ENCODE measurements at places on chromosomes 6 and 20. TPM values are rescaled to one million over a fixed set of nuclear protein-coding genes. Genes with fewer than 3 reads are reported as not detected.
A peak's percentile ranks its signal among the peaks of the same experiment; 100 is the strongest.

- peak; percentile 19 for DNase-seq
These were observed 71.7 kb downstream of the HIVEP1 start for GRCh38 chr6:12083763-12084162.

- DNase-seq = no peak
These were observed 72.7 kb downstream of the CCDC170 start for GRCh38 chr6:151566557-151566956.

DNA sequence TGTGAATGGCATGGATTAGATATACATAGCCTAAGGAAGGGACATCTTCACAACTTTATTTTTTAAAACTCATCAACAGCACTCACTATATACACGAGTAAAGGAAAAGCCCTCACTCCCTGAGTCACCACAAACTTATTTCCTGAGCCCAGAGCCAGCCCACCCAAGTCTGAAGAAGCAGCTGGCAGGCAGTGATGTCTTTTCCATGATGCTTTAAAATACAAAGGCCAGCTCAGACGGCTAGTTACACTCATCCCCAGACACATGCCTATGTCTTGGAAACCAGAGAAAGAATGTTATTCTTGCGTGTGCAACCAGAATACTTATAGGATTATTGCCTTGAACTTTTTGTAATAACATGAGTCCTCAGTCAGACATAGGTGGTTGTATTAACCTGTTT lies 114.4 kb downstream of the ADGRG6 start:
- peak; percentile 98 for DNase-seq

- no peak for DNase-seq
These were observed 185.5 kb upstream of the RALGAPA2 start for GRCh38 chr20:20897922-20898321.

DNA sequence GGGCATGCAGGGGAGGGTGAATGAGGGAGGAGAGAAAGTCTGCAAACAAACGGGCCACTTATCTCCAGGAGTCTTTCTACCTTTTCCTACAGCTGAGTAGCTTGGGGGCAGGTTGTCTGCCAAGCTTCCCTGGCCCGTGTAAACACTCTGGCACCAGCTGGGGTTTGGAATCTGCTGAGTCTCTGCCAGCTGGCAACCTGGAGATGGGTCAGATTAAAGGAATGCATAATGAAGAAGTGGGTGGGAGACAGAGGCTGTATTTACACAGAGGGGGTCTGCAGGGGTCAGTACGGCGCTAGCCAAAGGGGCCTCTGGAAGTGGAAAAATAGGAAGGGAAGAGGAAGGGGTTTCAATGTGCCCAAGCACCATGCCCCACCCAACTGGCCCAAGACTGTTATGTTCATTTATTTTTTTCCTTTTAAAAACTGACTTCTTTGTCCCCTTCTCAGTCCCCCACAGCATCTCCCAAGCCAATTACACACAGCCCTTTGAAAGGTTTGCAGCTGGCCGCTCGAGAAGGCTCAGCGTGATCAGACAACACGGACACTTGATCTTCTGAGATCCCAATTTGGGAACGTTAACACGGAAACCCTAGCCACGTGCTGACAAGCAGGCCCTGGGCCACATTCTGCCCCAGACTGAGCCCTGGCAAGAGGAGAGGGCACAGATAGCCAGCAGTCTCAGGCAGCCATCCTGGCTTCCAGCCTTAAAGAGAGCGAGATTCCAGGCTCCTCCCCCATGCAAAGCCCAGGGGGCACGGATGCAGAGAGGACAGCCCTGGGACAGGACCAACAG lies 25.2 kb downstream of the TRAM2 start:
- peak; percentile 86 for DNase-seq

- peak; percentile 4 for DNase-seq
These were observed 9.7 kb upstream of the GCNT2 start for GRCh38 chr6:10511477-10511876.

- DNase-seq = no peak
These were observed 3.5 kb downstream of the KIF25 start for GRCh38 chr6:168001029-168001332.

GRCh38 chr6:137744877-137745276 lies 122.2 kb upstream of the TNFAIP3 start:
- DNase-seq = no peak

DNA sequence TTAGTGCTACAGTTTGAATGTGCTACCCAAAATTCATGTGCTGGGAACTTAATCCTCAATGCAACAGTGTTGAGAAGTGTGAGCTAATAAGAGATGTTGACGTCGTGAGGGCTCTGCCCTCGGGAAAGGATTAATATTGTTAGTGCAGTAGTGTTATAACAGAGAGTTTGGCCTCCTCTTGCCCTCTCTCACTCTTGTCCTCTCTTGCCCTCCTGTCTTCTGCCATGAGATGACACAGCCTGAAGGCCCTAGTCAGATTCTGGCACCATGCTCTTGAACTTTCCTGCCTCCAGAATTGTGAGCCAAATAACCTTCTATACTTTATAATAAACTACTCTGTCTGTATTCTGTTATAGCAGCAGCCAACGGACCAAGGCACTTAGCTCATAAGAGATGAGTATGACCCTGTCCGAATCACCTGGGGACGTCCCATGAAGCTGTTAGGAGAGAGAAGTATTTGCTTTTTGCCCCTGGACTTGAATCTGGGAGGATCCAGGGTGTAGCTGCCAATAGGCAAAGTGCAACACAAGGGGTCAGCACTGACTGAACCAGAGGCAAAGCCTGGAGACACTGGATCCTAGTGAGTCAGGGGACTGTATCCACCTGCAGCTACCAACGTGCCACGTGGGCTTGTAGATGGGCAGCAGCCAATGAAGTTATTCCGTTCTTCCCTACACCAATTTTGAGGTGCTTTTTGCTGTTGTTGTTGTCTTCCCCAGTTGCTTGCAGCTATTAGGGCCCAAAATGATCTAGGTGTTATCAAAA lies 233.7 kb downstream of the THBS2 start:
- DNase-seq = no peak

- peak; percentile 82 for DNase-seq
These were observed 261.9 kb downstream of the CDH26 start for GRCh38 chr20:60219984-60220562.

GRCh38 chr6:90175627-90176538 lies 120.8 kb downstream of the BACH2 start:
- no peak for DNase-seq

The TAAR8 gene
- not detected for polyA plus RNA-seq

The ROS1 gene
- 0.16 TPM for polyA plus RNA-seq

The PSMB9 gene
- 12.3 TPM for polyA plus RNA-seq

The HLA-F gene
- 0.93 TPM for polyA plus RNA-seq

The C6orf132 gene
- polyA plus RNA-seq = 2.8 TPM

The ADGRB3 gene
- not detected for polyA plus RNA-seq
